ENCODE measurements at places on chromosomes 5 and 9.

DNA sequence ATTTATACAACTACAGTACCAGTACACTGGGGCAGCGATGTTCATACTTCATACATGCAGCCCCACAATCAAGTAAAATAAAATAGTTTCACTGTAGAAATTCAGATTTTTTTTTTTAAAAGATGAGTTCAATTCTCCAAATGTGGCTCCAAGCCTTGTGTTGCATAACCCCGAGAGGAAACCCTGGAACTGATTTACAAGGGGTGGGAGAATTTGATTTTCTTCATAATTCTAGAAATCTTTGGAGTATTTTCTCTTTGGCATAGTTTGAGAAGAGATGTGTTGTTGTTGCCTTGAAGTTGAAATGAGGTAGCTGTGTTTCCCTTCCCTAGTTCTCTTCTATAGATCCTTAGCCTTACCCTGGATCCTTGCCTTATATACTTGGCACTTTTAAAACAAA lies 3.1 kb downstream of the RHOBTB3 start:
- no peak for DNase-seq

GRCh38 chr5:79745255-79745654 lies 55.6 kb downstream of the CMYA5 start:
- DNase-seq: no peak

DNA sequence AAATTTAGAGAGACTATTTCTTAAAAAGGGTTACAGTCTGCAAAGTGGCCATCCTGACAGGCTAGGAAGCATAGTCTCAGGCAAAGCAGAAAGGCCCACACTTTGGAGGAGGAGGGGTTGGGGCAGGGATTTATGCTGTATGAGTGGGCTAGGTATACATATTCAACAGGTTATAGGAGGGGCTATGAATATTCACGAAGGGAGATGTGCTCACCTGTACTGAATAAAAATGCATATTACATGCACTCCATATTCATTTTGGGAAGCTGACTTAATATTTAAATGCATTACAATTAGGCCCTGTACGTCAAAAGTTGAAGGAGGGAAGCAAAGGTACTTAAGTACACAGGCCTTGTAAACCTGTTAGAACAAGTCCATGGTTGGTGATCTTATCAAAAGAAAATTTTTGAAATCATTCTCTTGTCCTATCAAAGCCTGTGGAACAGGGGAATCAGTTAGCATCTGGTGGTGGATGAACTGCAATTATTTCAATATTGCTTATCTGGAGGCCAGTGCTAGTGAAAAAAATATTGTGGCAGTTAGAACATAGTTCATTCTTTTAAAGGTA lies 1.6 kb downstream of the CENPP start:
- DNase-seq: no peak

DNA sequence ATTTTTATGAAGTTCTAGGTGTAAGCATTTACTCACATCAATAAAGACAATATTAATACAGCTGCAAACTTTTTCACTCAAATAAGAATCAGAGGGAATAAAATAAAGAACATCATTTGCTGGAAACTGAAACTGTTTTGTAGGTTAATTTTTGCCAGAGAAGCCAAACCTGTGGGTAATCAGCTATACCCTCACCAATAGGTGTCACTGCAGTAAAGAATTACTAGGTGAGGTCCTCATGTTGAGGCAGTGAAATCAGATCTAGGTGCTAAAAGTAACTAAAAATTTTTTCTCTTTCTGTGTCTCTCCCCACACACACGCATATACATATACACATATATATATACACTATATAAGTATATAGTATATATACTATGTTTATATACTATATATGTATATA lies 1016.3 kb upstream of the SEMA6A start:
- no peak for DNase-seq

GRCh38 chr5:68494771-68495170 lies 279.2 kb downstream of the PIK3R1 start:
- no peak for DNase-seq

- no peak for DNase-seq
Measured at GRCh38 chr5:43677253-43677652, 74.3 kb downstream of the NNT start.

DNA sequence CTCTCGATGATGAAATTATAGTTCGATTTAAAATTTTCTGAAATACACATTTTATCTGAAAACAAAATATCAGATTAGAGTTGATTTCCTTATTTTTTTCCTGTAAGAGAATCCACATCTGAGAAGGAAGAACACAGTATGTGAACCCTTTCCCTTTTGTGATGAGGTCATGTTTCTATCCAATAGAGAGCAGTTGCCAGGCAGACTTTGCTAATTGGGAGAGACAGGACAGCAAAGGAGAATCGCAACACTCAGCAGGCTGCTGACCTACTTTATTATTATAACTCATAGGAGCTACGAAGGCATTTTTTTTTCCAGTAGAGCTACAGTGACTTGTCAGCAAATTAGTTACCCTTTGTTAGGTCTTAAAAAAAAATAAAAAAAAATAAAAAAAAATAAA lies 242.1 kb downstream of the HCN1 start:
- DNase-seq: peak; percentile 54
